ENCODE measurements at places on chromosomes 5 and 9.

GRCh38 chr5:10775646-10776045 lies 14.6 kb upstream of the DAP start:
- no peak for DNase-seq

- DNase-seq, result no peak
Measured at GRCh38 chr5:13081116-13081515, 863.4 kb downstream of the DNAH5 start.

GRCh38 chr5:9479990-9480389 lies 65.9 kb downstream of the SEMA5A start:
- DNase-seq, result no peak

GRCh38 chr5:78638973-78639669 lies 9.5 kb downstream of the LHFPL2 start:
- DNase-seq, result no peak

DNA sequence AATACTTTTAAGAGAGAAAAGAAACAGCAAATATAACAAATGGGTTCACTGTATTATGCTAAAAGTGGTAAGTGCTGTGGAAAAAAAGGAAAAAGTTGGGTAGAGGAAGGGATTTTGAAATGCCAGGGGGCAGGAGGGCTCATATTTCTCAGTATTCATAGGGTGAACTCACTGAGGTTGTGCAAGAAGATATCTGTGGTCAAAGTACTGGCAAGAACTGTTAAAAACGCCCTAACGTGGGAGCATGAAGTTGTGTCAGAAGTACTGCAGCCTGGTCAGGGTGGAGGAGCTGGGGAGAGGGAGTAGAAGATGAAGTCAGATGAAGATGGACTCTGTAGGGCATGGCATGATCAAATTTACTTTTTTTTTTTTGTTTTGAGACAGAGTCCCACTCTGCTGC lies 31.2 kb upstream of the SLC28A3 start:
- DNase-seq, result no peak

GRCh38 chr5:147949711-147950573 lies 43.6 kb upstream of the C5orf46 start:
- DNase-seq, result no peak

- DNase-seq, result no peak
Measured at GRCh38 chr9:129801504-129801903, 1.5 kb upstream of the TOR1B start.

- DNase-seq, result no peak
Measured at GRCh38 chr5:148746826-148747535, 79.4 kb upstream of the ADRB2 start.

DNA sequence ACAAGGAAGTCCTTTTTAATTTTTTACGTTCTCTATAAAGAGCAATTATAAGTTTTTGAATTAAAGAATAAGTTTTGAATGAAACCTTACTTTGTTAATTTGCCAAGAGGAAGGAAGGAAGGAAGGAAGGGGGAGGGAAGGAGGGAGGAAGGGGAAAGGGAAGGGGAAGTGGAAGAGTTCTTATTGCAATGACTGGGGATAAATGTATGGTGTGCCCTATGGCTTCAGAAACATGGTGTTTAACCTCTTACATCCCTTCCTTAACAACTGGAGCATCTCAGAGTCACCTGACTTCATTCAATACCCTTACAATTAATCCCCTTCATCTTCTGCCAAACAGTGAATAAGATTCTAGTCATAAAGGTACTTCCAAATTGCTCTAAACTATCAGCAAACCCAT lies 16.0 kb downstream of the CEMIP2 start:
- no peak for DNase-seq

- no peak for DNase-seq
Measured at GRCh38 chr9:124663046-124663961, 107.8 kb downstream of the NR6A1 start.

DNA sequence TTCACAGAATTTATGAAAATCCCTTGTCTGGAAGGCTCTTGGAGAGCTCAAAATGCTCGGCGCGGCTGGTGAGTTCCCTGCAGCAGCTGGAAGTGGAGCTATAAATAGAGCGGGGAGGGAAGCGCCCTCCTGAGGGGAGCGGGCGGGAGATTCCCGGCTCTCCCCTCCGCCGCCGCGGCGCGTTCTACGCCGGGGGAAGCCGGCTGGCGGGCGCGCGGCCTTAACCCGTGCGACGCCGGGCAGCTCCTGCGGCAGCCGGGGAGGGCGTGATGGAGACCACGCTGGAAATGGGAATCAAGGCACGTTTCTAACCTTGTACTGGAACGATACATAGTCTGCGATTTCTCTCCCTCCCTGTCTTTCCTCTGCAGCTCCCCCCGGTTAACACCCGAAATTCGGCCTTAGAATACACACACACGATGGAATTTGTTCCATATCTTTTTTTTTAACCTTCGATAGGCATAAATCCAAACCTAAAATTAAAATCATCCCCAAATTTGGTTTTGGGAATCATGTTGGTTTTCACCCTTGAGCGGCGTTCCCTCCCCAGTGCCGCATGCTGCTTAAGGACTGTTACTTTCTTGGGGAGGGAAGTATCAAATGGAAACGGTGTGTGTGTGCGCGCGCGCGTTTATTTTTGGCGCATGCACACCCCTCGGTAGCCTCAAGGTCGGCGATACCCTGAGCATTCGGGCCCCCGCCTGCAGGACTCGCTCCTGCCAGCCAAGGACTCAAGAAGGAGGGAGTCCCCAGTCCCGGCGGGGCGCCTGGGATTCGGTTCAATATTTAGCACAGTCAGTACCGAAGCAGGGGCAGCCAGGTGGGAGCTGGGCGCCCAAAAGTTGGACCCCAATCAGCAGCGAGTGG lies 306.3 kb upstream of the KCNN2 start:
- no peak for DNase-seq

DNA sequence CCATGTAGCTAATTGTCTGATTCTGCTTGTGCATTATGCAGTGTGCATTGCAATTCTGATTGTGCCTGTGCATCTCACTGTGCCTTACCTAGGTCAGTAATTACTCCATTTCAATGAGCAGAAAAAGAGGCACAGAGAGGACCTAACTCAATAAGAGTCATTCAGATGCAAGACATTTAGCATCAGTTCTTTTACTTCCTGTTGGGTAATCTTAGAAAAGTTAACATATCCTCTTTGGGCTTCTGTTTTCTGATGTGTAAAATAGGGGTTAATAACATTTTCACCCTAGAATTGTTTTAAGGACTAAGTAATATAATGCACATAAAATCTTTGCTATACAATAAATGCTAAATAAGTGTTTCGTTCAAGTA lies 7.0 kb upstream of the DCTN4 start:
- no peak for DNase-seq

DNA sequence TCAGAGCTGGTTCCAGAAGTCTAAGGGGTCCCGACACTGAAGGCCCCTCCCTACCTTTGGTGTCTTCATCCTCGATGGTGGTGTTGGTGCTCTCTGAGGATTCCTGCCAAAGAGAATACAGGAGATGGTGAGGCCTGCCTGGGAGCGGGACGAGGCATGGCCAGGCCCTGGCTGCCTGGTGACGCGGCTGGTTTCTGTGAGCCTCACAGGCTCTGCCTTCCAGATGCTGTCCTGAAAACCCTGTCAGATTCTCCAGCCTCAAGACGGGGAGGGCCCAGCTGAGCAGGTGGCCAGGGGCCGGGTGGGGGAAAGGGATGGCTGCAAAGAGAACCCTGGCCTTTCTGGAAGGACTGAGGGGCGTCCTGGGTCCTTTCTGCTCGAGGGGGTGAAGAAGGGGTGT lies 48.8 kb downstream of the SLC6A7 start:
- no peak for DNase-seq

DNA sequence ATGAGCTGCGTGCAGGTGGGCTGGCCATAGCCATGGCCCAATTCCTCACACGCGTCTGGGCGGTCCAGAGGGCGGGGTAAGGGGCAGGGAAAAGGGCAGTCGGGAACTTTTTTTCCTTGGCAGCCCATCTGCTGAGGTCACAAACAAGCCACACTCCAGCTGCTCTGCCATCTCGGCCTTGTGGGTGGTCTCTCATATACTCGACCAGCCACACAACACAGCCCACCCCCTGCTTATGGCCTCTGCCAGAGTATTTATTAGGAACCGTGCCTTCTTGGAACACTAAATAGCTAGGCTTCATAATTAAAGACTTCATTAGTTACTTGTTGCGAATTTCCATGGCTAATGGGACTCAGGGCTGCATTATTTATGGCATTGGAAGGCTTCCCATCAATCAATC lies 98.5 kb upstream of the LHFPL2 start:
- DNase-seq, result no peak
